ENCODE measurements at places on chromosomes 2 and 18.

GRCh38 chr2:55459714-55460274, 40.1 kb upstream of the CCDC88A start:
- DNase-seq = no peak

- DNase-seq = peak; percentile 90
Observed at GRCh38 chr2:241609859-241610793, 26.8 kb downstream of the THAP4 start.

GRCh38 chr18:24010673-24011072, 3.9 kb upstream of the TTC39C start:
- no peak for DNase-seq

DNA sequence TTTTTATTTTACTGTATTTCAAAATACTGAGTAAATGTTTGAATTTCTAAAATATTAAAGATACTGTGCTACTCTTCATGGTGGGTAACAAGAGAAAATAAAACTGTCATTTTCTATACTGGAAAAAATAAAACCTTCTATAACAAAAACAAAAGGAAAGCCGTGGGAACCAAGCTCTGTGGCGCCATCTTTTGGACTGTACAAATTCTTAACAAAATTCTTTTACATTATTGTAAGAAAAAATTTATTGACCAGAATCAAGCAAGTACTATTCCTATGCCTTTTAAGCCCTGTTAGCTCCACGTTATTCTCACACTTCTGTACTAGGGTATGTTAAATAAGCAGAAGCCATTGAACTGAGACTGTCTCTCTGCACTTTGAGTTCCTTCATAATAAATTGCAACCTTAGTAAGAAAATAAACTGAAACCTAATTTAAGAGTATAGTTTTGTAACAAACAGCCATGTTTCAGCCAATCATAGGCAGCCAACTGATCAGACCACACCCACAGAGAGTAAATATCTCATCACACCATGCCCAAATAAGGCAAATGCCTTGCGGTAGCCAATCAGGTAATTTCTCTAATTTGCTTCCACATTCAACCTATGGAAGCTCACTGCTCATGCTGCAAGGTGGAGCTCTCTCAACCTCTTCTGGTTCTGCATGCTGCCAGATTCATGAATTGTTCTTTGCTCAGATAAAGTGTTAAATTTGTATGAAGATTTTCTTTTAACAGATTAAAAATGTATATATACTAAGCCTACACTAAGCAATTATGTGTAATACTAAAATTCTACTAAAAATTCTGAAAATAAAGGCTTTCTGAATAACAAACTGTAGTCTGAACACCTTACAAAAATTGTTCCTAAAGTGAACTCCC, 42.2 kb downstream of the HIBCH start:
- DNase-seq = no peak

GRCh38 chr2:157871415-157871814, 4.7 kb downstream of the ACVR1 start:
- no peak for DNase-seq

DNA sequence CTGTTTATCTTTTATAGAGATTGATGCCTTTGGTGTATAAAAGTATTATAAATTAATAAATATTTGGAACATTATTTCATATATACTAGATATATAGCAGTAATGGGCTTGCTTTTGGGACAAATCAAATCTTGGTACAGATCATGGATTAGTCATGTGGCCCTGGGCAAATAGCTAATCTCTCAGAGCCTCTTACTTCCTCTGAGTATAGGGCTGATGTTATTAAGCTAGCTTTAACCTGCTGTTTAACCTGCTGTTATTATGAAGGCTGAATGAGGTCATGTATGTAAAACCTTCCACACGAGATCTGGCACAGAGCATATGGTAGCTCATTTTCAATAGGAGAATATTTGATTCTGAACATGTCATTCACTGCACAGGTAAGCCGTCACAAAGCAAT, 5.7 kb downstream of the ITGB6 start:
- no peak for DNase-seq

Measured in hepatic stellate cell (primary cell).